ENCODE measurements at places on chromosomes 1 and 21.

DNA sequence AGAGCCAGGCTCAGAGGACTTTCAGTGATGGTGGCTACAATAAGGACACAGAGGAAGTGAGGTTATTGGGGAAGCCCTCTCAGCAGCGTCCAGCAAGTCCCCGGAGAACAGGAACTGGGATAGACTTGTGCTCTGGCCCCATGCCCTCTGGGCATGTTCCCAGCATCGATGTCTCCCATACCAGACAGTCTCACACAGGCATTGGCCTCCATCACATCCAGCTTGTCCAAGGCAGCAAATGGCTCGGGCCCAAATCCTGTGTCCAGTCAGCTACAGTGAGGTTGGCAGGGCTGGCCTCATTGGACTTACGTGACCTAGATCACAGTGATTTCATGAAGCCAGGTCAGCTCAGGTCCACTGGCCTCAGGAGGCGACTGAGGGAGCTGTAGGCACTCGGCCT lies 19.6 kb upstream of the TMEM54 start:
- no peak for DNase-seq

- no peak for DNase-seq
Observed at GRCh38 chr1:55980582-55980981, 598.8 kb downstream of the PLPP3 start.

- DNase-seq = no peak
Observed at GRCh38 chr1:67256291-67257172, 51.1 kb upstream of the IL12RB2 start.

GRCh38 chr1:116189481-116189880 lies 78.3 kb downstream of the MAB21L3 start:
- no peak for DNase-seq

GRCh38 chr21:45085700-45086099 lies 11.3 kb downstream of the ADARB1 start:
- DNase-seq = no peak

All from cortex of kidney (tissue), 1 donor.